ENCODE measurements at places on chromosomes 12 and 14.

- no peak for DNase-seq
Observed at GRCh38 chr12:103475073-103475472, 20.7 kb downstream of the C12orf42 start.

GRCh38 chr14:46686652-46687051 lies 35.1 kb upstream of the RPL10L start:
- no peak for DNase-seq

GRCh38 chr12:52895726-52896189 lies 9.1 kb downstream of the KRT8 start:
- DNase-seq: no peak

DNA sequence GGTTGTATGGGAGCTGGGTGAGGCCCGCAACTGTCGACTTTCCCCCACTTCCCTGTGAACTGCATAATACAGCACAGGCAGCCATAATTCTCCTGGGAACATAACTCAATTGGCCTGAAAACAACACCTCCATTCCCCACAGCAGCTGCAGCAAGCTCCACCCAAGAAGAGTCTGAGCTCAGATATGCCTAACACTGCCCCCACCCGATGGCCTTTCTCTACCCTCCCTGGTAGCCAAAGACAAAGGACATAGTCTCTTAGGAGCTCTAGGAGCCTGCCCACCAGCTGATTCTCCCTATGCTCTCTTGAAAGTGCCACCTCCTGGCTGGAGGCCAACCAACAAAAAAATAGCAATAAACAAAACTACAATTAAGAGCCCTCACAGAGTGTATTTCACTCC lies 542.7 kb upstream of the LMO3 start:
- DNase-seq: no peak

GRCh38 chr12:42125388-42125767 lies 19.3 kb downstream of the GXYLT1 start:
- DNase-seq: no peak

- no peak for DNase-seq
Observed at GRCh38 chr14:76413962-76414600, 38.1 kb downstream of the ESRRB start.

DNA sequence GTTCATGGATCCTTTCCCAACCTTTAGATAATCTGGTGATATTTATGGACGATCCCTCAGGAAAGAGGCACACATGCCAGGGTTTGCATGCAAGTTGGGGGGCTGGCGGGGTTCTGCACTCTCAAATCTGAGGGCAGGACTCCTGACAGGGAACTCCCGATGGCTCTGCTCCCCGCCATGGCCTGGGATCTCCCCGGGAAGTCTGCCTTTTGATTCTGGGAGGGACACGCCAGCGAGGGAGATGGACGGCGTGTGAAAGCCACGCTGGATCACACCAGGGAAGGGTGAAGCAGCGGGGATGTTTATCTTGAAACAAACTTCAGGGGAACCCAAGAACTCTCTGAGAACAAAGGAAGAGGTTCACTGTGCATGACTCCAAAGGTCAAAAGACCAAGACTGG lies 43.6 kb downstream of the LGMN start:
- DNase-seq: no peak

- DNase-seq: no peak
Observed at GRCh38 chr14:105864651-105865265, 338.4 kb downstream of the TMEM121 start.

- DNase-seq: no peak
Observed at GRCh38 chr14:73645248-73645610, 443 bp downstream of the DNAL1 start.

GRCh38 chr12:123061441-123062205 lies 81.1 kb downstream of the ARL6IP4 start:
- DNase-seq: no peak

DNA sequence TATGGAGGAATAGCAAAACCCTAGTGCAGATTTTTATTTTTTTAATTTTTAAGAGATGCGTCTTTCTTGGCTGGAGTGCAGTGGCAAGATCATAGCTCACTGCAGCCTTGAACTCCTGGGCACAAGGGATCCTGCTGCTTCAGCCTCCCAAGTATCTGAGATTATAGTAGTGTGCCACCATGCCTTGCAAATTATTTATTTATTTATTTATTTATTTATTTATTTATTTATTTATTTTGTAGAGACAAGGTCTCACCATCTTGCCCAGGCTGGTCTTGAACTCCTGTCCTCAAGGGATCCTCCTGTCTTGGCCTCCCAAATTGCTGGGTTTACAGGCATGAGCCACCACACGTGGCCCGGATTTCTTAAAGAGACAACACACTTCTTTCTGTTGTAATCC lies 1158.8 kb downstream of the AACS start:
- no peak for DNase-seq

DNA sequence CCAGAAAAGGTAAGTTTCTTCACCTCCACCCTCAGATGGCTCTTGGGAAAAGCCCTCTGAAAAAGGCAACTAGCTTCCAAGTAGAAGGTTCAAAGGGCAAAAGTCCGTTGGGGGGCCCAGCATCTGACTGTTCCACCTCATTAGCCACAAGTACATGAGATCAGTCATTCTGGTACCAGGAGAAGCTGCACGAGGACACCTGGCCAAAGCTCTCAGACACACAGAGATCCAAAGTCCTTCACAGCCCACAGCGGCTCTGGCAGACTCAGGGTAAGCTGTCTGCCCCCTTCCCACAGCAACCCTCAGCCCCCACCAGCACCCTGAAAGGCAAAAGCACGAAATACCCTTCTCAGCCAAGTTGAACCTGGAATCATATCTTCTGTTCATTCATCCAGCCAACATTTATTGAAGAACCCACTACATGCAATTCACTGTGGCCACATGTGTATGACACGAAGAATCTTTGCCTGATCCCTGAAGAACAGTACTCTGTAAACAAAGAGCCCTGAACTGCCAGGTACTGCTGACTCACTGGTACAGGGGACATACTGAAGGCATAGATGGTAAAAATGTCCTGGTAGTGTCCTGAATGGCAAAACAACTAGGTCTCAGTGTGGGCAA lies 19.0 kb downstream of the SLC7A7 start:
- no peak for DNase-seq

- DNase-seq: no peak
Observed at GRCh38 chr12:112979041-112979680, 842 bp downstream of the OAS2 start.

- no peak for DNase-seq
Observed at GRCh38 chr14:103703433-103704385, 11.5 kb downstream of the XRCC3 start.

DNA sequence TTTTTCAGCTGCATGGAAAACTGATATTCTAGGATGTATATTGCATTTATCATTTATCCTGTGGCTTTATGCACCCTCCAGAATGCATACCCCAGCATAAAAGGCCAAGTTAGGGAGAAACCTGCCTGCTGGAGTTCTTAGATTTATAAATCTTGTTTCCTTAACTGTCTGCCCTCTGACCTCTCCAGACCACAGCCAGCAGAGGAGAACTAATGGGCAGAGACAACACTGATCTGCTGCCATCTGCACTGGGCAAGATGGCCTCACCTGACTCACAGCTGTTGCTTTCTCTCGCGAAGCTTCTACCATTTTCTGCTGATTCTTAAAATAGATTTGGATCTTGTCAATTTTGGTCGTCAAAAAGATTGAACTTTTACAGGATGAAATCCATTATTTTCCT lies 65.8 kb downstream of the PPP2R5C start:
- no peak for DNase-seq

- DNase-seq: peak; percentile 51
Observed at GRCh38 chr14:53304726-53305381, 151.7 kb upstream of the DDHD1 start.

DNA sequence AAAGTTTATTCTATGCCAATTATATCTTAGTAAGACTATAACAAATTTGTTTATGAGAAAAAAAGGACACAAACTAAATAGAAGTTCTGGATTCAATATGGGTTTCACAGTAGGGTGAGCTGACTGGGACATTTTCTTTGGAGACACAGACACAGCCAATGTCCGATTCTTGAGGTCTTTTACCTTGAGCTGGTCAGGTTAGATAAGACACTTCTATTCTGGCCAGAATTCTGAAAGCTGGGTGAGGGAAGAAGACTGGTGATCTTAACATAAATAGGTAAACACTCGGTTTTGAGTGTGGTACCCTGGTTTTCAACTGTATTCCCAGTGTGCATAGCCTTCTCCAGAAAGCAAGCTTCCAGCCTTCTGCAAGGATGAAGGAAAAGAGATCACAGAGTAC lies 10.0 kb downstream of the ATP2B1 start:
- DNase-seq: no peak

DNA sequence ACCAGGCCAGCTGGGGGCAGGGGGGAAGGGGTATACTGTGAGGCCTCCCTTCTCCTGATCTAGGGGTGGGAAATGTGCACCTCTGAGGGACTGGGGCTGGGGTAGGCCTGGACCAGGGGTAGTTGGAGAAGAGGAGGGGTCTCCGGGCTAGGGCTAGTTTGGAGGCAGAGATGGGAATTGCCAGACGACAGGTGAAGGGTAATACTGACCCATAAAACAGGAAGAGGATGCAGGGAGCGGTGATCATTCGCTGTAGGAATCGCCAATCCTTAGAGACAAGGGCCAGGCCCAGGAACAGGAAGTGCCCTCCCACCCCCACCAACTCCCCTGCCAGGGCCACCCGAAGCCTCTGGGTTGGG lies 4.4 kb downstream of the SLC22A17 start:
- DNase-seq: no peak

- peak; percentile 30 for DNase-seq
Observed at GRCh38 chr14:53501361-53502211, 348.5 kb upstream of the DDHD1 start.

DNA sequence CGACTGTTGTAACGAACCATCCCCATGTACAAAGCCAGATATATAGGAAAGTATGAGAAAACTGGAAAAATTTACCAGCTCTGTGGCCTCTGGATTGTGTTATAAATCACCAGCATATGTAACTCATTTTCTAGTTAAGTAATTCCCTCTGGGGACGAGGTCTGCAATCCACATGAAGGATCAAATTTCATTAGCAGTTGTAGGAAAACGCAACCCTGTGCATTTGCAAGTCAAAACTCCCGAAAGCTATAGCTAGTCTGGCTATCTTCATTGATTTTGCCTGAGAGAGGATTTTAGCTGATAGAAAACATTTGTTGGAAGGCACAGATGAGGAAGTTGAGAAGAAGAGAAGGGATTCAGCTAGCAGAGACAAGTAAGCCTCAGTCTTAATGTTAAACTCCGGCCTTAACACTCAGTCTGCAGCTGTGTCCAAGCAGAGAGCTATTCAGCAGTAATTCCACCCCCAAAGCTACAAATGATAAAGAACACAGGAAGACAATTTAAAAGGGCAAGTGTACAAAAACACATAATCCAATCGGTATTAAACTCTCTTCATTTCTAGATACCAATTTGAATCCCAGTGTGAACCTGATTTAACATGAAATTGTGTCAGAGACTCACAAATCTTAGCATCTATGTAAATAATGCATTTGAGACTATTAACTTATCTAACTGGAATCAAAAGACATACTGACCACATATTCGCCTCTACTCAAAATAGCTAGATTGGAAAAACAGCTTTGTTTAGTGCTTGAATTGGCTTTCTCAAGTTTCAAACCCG lies 54.2 kb upstream of the CERS5 start:
- DNase-seq: peak; percentile 96
